GM04504 (cell line): ENCODE measurements at places on chromosomes 12 and 14.

GRCh38 chr14:24924544-24924943 lies 125.4 kb downstream of the STXBP6 start:
- DNase-seq = no peak

DNA sequence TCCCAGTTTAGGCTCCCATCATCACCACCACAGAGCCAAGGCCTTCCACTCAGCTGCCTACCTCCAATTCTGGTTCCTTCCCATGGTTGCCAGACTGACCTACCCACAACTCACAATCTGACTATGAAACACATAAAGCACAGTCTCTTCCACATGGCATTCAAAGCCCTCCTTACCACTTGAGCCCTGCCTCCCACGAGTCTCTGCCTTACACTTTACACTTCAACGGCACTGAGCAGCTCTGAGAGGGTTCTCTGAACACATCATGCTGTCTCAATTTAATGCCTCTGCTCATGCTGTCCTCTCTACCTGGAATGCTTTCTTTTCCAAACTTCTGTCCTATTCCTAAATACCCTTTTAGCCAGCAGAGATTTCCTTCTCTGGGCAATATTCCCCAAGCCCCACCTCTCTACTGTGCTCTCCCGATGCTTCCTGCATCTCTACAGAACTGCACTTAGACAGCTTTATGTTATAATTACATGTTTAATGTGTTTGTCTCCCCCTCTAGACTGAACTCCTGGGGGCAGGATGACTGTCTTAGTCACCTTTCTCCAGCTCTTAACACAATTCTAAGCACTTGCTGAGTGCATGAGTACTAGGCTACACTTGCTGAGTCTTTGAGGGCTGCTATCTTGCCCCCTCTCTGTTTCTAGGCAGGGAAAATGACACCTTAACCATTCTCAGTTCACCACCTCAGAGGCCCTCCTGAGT lies 23.5 kb downstream of the FMNL3 start:
- DNase-seq = no peak

DNA sequence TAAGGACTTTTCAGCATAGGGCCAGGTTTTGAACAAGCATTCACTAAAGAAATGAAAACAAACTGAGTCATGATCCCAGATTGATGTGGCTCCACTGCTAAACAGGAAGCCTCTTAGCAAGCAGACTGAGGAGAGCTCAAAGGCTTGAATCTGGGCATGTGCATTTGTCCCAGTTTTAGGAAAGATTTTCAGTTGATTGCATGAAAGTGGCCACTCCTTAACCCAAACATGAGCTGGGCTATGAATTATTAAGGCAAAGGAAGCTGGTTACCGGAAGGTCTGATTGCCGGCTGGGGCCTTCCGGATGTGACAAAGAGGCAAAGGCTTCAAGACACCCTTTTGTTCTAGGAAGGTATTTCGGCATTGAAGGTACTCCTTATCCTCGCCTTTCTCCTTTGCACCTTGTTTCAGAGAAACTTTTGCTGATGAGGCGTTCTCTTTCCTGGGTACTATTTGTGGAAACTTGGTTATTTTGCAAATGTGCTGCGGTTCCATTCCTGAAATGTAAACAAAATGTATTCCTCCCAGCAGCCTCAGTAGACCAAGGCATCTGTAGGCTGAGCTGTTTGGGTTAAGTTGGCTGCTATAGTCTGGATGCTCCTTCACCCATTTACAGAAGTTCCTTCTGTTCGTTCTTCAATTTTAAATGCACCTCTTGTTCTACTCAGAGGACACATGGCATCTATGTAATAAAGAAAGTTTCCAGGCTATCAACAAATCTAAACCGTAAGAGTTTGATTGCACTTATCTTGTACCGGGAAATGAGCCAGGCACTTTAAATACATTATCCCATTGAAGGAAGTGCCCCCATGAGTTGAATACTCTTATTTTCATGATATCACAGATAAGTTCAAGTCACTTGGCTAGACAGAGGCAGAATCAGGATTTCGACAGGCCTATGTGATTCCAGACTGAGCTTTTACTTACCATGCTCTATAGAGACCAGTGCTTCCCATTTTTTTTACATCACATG lies 115.6 kb upstream of the METAP2 start:
- DNase-seq = no peak

GRCh38 chr14:99248761-99249171 lies 23.2 kb downstream of the BCL11B start:
- DNase-seq = no peak

DNA sequence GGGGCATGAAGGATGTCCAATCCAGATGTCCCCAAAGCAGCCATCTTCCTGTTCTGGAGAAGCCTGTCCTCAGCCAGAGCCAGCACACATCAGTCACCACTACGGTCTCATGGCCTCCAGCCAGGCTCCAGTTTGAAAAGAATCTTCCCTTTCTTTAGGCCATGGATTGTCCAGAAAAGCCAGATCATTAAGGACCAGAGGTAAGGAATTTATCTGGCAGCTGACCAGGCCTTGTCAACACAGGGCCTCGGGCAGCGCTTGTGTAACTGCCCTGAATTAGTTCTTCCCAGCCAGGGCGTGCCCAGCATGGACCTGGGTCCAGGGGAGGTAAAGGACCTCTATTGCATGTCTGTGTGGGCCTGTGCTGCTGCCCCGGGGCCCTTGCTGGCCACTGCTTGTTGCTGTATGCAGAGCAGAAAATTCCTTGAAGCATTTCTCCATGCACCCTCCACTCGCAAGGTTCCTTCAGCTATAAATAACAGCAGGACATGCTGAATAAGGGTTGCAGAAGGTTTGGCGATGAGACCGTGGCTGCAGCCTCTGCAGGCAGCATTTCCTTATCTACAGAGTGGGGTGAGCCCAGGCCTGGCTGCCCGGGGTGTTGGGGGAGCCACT lies 21.7 kb upstream of the VPS37B start:
- peak; percentile 73 for DNase-seq
